NCI-H510A treated with DMSO at 0.1 percent for 48 hours (cell line): ENCODE measurements at places on chromosomes 4 and X.

DNA sequence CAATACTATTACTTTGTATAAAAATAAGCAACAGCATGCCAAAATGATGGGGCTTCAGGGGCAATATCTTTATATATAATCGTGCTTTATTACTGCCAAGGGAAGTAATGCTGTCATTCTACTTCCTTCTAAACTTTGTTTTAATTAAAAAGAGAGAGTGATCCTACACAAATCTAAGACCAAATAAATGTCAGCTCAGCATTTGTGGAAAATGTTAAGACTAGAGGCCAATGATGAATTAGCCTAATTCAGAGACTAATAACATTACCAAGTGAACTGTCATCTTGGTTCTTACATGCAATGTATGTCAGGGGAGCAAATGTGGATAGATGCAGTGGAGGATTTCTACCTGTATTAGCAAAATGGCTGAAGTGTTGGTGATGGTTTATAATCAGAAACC lies 166.4 kb upstream of the PTCHD1 start:
- DNase-seq = no peak

GRCh38 chrX:5898463-5898862 lies 330.2 kb downstream of the NLGN4X start:
- DNase-seq = no peak

- DNase-seq = peak; percentile 59
Observed at GRCh38 chrX:53088136-53088974, 5.6 kb upstream of the KANTR start.

- no peak for DNase-seq
Observed at GRCh38 chr4:8541981-8542715, 38.0 kb upstream of the GPR78 start.

- DNase-seq = no peak
Observed at GRCh38 chr4:92241094-92241493, 62.7 kb upstream of the GRID2 start.

DNA sequence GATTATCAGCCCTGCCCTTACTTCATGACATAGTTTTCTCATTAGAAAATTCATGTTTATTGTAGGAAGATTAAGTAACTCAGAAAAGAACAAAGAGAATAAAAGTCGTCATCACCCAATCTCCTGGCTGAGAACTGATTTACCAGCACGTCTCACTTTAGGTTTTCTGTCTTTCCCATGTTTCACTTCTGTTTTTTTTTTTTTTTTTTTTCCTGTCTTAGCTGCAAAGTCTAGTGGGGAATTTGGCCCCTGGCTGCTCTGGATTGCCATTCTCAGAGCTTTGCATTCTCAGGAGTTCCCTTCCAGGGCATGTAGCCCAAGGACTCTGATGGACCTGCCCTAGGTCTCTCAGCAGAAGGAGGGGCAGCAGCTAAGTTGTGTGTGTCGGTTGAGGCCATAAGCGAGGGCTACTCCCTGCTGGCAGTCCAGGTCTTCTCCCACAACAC lies 57.8 kb downstream of the TMEM131L start:
- DNase-seq = no peak

DNA sequence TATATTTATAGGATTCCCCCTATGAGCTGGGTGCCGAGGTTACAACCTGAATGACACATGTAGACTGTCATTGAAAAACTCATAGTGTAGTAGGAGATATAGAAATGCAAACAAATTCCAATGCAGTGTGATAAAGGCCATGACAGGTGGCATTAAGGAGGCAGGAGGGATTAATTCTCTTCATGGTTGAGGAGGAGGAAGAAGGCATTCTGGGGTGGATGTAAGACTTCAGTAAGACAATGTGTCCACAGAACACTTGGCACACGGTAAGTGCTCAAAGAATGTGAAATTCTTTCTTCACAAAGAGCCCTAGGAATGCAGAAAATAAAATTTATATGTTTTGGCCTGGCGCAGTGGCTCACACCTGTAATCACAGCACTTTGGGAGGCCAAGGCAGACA lies 136.5 kb downstream of the RBM47 start:
- DNase-seq = no peak

DNA sequence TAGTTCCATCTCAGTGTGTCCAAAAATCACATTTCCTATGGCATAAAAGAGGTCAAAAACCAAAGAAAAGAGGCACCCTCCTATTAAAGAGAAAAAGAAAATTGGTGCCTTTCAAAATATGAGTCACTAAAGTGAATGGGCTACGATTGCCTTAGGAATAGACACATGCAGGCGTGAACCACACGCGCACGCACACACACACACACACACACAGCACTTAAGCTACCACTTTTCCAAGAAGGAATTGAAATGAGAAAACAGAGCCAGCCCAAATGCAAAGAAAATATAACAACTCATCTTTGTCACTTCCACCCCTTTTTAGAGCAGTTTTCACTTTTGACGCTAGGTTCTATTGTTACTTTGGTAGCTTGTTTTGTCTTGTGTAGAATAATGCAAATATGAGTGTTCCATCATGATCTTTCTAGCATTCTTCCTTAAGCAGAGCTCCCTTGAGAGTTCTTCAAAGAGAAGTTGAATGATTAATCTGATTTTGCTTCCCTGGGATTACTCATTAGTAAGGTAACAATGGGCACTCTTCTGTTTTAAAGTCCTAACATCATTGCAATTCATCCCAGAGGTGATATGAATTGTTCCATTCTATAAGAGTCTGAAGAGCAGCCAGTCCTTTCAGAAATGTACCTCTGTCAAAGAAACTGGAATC lies 239.2 kb upstream of the GNPDA2 start:
- DNase-seq = no peak

DNA sequence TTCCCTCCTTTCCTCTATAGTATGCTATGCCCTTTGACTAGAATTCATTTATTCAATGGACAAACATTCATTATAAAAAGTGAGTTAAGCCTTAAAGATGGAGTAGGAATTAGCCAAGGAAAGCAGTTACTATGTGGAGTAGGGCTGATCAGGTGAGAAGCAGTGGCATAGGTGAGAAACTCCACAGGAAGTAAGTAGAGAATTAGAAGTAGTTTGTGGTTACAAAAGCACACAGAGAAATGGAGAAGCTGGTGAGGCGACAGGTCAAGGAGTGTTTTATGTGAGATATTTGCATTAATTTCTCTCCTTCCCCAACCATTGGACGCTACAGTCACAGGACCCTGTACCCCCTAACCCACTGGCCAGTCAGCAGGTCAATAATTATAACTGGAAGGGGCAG lies 30.6 kb downstream of the SETD7 start:
- no peak for DNase-seq

DNA sequence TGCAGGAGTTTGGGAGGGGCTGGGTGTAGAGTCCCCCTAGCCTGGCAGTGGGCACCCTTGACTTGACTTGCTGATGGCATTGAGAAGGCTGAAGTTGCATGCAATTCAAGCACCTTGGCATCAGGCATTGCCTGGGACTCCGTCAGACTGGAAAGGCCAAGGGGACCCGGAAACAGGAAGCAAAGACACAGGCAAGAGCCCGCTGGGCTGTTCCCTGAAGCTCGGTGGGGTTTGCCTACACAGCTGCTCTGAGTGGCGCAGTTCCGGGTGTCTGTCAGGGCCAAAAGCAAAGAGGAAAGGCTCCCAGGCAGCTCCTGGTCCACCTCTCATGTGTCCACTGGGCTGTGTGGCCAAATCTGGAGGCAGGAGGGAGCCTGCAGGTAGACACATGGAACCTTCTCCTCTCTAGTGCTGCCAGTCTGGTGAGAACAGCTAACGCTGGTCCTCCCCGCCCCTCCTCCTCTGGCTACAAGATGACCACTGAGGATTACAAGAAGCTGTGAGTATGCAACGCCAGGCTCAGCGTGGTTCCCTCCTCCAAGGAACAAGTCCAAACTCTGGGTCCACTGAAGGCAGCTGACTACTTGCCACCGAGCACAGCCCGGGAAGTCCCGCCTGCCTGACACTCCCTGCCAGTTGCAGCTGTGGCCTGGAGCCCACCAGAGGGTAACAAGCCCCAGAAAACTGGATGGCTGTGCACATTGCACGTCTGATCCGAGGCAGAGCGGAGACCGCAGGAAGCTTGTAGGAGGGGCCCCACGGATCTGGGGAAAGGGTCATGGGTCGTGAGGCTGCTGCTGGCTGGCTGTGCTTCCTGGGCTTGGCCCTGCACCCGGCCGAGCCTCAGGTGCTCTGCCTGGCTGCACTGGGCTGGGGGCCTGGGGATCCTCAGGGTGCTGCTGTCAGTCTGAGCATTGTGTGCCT lies 20.1 kb downstream of the ZNF185 start:
- no peak for DNase-seq

- peak; percentile 31 for DNase-seq
Observed at GRCh38 chrX:150989420-150989819, 6.3 kb downstream of the HMGB3 start.

DNA sequence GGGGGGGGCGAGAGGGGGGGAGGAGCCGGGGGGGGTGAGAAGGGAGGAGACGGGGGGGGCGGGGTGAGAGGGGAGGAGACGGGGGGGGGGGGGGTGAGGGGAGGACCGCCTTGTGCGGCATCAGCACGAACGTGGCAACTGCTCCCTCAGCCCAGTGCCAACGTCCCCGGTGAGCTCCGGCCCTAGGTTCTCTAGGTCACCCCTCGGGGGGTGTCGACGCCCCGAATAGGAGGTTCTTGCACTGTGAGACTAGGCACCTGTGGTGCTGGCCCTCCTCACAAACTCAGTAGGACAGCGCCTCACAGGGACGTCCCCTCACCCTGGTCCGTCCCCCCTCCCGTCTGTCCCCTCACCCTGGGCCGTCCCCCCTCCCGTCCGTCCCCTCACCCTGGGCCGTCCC lies 21.5 kb upstream of the GTPBP6 start:
- no peak for DNase-seq

GRCh38 chrX:69293776-69294601 lies 128.7 kb upstream of the PJA1 start:
- DNase-seq = no peak

GRCh38 chr4:20403290-20403689 lies 151.6 kb downstream of the SLIT2 start:
- DNase-seq = no peak

- no peak for DNase-seq
Observed at GRCh38 chr4:25320336-25320735, 7.8 kb downstream of the ZCCHC4 start.

- DNase-seq = no peak
Observed at GRCh38 chr4:2046031-2046961, 12.8 kb upstream of the NAT8L start.

DNA sequence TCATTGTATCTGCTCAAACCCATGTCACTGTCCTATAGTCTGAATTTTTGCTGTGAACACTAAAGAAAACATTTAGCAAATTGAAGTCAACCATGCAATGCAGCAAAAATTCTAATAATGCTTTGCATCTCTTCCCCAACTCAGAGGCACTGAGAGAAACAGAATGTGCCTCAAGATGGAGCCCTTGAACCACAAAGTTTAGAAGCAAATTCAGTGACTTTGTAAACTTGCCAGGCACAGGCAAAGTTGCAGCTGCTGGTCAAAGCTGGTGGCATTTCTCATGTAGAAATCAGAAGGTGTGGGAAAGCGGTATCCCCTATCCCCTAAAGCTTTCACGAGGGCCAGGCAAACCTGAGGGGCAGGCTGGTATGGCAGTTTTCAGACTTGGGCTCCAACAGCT lies 121.7 kb upstream of the DIPK2B start:
- no peak for DNase-seq

GRCh38 chr4:75018811-75019479 lies 86.0 kb downstream of the PARM1 start:
- DNase-seq = no peak

- no peak for DNase-seq
Observed at GRCh38 chr4:112905728-112906127, 143.7 kb upstream of the ANK2 start.

- no peak for DNase-seq
Observed at GRCh38 chr4:85866508-85866907, 391.6 kb downstream of the ARHGAP24 start.

DNA sequence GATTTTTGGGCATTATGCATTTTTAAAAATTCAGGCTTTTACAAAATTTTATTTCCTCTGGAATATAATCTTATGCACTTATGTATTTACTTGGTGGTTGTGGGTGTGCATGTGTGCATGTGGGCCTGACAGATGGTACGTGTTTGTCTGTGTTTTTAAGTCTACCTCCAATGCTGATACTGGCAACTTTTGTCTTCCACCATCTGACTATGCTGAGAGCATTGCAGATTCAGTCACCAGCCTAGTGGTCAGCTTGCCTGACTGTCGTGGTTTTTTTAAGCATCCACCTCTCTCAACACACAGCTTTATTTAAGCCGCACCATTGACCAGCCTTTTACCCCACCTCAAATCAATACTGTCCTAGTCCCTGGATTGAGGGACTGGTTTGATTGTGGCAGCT lies 37.1 kb downstream of the FSTL5 start:
- DNase-seq = no peak

DNA sequence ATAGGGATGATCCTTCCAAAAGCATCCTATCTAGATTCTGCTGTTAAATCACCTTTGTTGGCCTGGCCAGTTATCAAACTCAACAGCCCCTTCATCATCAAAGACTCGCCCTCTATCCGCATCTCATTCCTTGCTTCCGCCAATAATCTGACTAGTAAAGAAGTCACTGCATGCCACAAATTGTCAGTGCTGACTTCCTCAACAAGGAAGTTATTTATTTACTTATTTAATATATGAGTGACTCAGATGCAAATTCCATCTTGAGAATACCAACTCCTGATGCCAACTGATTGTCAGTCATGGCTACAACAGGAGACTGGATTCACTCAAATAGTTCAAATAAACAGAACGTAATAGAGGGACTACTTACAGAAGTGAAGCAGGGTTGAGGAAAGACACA lies 283.8 kb downstream of the TRIML1 start:
- no peak for DNase-seq

DNA sequence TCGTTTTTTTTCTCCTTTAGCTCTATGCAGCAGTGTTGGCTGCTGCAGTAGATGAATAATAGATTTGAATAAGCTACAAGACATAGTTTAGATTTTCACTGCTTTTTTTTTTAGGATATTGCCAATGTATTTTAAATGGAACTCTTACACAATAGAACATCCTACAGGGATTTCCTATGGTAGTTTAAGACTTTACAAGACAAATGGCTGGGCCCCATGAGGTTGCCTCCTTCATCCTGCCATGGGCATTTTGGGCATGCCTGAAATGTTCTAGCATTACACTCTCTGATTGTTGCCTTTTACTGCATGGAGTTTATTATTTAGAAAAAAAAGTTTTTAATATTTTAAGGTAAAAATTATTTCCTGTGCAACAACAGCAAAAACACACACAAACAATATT lies 74.5 kb downstream of the MID1 start:
- no peak for DNase-seq

DNA sequence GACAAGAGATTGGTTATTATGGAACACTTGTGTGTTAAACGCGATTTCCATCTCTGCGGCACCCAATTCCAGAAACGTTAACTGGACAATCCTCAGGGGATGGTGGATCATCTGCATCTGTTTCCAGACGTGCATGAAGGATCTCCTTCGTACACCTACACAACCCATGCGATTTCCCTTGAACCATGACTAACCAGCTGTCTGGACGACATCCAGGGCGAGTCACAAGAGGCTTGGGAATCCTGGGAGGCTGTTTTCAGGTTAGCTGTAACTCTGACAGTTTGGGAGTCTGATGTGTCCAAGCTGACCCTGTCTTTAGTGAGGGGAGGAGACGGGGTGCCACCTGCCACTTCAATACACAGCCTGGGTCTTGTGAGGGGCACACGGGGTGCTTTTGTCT lies 84.5 kb downstream of the GATB start:
- DNase-seq = no peak

GRCh38 chr4:142095886-142096605 lies 459.7 kb downstream of the IL15 start:
- no peak for DNase-seq

GRCh38 chrX:135477576-135477975 lies 42.9 kb upstream of the INTS6L start:
- peak; percentile 0 for DNase-seq

GRCh38 chr4:141870152-141870551 lies 233.8 kb downstream of the IL15 start:
- DNase-seq = no peak
